ENCODE measurements at places on chromosomes 2 and 18. TPM values are rescaled to one million over a fixed set of nuclear protein-coding genes. Genes with fewer than 3 reads are reported as not detected.

Gene PIEZO2
- 27.7 TPM for total RNA-seq

DNA sequence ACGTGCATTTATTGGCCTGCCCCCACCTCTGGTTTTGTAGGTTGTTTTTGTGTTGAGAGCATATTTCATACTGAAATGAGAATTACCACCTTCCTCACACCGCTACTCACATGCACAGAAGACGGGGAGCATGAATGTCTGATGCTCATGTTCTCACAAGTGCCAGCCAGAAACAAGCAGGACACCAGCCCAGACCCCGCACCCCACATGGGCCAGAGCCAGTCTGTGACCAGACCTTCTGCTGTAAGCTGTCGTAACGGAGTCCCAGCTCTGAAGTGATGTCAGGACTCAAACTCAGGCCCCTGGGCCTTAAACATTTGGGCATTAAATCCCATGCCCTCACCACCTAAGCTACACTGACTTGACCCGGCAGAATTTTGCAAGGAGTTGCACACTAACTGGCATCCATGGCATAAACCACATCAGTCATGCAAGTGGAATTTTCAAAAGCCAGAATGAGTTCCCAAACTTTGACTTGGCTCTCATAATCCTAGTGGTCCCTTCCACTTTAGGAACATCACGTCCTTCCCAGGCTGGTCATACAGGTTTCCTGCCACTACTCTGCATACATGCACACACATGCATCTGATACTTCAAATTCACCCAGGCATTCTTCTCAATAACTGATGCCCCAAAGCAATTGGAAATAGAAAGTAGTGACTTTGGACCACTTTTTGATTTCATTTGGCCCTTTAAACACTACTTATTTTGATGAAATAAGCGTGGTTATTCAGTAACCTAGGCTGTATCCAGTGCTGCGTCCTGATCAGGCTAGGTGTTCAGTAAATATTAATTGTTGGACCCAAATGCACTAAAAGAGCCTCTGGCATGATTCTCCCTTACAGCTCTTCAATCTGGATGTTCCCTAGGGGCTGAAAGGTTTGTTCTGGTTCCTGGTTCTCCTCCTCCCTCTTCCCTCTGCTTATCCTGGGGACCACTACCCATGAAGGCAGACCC is 223.1 kb upstream of the ID2 start:
- no peak for DNase-seq

Gene VIT
- total RNA-seq = 23.1 TPM

Gene HOXD11
- total RNA-seq = not detected

DNA sequence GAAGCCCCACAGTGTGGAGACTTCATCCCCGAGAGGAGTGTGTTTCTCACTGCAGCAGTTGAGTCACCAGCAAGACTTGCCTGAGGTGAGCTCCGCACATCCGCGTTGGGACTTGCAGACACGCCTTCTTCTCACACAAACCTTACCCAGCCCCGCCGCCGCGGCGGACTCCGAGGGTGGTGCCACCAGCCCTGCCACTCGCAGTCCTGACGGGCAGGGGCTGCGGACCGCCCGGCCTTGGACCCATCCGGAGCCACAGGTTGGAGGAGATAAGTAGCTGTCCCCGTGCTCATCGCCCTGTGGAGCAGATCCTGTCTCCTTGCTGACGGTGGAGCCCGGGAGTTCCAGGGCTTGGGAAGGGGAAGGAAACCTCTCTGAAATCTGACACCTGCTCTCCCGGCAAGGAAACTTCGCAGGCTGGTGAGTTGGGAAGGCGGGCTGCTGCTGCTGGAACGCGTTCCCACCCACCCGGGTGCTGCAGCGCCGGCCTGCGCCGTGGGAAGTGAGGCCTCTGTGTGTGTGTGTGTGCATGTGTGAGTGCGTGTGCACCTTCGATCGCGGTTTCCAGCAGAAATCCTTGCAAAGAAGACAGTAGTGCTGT is at the start of gene RAB27B:
Gene RAB27B, plus strand, starts transcription at position 197 of the 601 bp plus-strand sequence. CDS start 49,109 bp downstream, outside the sequence.
- peak; percentile 85 for DNase-seq

Gene LGALSL
- 18.9 TPM for total RNA-seq

Gene CCDC74A
- 2.2 TPM for total RNA-seq

Gene FABP1
- not detected for total RNA-seq

Gene STON1
- total RNA-seq = 13.4 TPM

DNA sequence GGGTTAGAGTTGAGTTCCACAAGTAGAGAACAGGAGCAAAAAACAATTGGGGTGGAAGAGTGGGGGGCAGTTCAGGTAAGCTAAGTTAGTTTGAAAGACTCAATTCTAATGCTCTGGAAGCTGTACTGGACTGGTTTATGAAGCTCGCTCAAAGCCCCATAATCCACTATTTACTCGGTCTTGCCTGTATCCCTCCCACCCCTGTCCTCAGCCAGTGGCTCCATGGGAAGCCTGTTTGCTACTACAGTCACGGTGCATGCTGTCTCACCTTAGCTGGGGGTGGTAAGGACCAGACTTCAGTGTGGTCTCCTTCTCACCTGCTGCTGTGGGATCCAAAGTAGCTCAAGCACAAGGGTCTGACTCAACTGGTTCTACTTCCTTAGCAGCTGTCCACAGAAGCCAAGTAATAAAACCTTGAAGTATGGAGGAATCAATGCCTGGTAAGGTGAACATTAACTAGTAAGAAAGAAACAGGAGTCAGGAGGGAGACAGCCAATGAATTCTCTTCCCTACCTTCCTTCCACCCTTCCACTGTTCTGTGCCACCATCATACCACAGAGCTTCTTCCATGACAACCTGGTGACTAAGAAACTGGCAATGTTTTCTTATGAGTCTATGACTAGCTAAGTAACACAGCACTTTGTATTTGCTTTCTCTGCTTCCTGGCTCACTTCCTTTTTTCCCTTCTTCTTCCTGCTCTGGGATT is 230.8 kb downstream of the SRBD1 start:
- DNase-seq = no peak

DNA sequence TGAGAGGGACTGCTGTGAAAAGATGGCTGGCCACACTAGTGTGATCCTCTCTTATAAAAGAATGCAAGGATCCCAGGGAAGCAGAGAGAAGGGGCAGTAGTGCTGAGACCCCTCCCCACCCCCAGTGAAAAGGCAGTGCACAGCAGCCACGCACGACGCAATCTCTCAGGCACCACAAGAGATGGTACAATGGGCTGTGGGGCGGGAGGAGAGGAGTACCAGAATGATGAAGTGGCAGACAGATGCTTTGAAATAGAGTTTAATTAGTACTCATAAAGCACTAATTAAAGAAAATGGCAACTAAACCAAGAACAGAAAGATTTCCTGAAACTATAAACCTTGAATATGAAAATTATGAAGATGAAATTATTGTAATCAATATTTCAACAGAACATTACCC is 29.0 kb downstream of the B4GALT6 start:
- DNase-seq = no peak

Gene ATP8B1
- 16.6 TPM for total RNA-seq

- no peak for DNase-seq
These were observed 68.8 kb upstream of the RAB6C start for GRCh38 chr2:129910446-129911362.

- DNase-seq = peak; percentile 86
These were observed 2.1 kb downstream of the GULP1 start for GRCh38 chr2:188293601-188294351.

Gene PSTPIP2
- total RNA-seq = 3.8 TPM

GRCh38 chr2:4214444-4215205 is 511.2 kb downstream of the DCDC2C start:
- DNase-seq = no peak

- DNase-seq = peak; percentile 92
These were observed 60.3 kb upstream of the AGPS start for GRCh38 chr2:177332026-177332991.

DNA sequence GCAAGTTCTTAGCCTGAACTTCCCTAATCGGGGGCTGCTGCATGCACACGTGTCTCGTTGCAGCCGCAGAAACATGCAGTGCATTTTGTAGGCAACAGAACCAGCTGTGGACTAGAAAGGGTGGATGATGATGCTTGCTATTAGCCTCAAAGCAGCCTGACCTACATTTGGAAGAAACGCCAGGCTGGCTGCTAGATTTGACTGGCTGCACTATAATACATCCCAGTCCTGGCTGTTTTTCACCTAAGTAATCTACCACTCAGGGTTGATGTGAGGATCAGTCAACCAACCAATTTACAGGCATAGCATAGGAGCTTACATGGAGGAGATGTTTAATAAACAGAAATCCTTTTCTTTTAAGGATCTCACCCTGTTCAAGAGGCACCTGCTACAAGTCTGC is 56.4 kb upstream of the SPP2 start:
- no peak for DNase-seq

Gene REG1B
- not detected for total RNA-seq

DNA sequence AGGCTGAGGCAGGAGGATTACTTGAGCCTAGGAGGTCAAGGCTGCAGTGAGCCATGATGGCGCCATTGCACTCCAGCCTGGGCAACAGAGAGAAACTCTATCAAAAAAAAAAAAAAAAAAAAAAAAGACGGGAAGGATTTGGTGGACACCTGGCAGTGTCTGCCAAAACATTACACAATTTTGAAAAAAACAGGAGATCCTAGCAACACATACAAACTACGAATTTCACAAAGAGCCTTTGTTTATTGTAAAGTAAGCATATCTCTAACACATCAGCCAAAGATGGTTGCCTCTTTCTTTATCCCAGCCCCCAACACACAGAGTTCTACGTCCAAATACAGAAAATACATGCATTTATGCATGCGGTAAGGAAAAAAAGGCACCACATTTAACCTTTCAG is 7.6 kb downstream of the GPR45 start:
- peak; percentile 11 for DNase-seq
